ENCODE measurements at places on chromosomes 7 and 10.

GRCh38 chr10:88705958-88706357, at the start of gene LIPK:
TSS of gene LIPK (plus strand) at chr10:88706249. CDS start at chr10:88724544, 18,295 bp downstream.
- no peak for DNase-seq

DNA sequence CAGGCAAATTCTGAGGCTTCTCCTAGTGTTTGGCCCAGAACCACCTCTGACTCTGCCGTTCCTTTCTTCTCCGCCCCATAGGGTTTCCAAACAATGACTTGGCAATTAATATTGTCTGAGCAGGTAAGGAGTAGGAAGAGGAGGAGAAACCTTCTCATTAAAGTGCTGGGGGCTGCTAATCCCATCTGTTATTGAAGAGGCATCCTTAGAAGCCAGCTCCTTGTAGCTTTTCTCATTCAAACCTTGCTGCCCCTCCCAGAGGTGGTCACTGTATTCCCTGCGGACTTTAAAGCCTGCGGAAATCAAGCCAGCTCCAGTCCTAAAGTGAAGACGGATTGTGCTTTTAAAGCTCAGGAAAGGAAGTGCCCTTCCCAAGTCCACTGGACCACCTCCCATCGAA, 1.4 kb upstream of the NKX1-2 start:
- DNase-seq, result no peak

GRCh38 chr7:19351341-19352304, 206.4 kb upstream of the FERD3L start:
- DNase-seq, result no peak

DNA sequence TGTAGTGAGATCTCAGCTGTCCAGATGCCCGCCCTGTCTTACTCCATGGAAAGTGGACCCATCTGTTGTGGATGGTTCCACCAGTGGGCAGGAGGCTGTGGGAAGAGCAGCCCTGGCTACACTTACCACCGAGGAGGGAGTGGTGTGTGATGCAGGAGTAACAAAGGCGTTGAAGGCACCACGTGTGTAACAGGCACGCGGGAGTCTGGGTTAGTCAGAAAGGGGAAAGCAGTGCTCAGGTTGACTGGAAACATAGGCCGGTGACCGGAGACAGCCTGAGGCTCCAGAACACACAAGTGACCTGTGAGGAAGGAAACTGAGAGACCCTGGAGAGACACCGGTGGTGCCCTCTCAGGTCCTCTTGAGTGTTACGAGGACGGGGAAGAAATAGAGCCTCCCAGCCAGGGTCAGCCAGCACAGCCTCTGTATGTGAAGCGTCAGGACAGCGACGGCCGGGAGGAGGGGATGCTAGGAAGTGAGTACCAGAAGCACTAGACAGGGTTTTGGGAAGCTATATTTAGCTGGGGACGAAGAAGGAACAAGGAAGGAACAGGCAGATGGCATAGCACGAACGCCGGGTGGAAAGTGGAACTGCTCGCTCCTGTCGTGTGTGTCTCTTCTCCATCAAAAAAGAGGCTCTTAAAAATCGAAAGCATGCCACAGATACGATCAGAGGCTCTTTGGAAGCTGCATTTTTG, 51.7 kb downstream of the DAGLB start:
- DNase-seq, result no peak

DNA sequence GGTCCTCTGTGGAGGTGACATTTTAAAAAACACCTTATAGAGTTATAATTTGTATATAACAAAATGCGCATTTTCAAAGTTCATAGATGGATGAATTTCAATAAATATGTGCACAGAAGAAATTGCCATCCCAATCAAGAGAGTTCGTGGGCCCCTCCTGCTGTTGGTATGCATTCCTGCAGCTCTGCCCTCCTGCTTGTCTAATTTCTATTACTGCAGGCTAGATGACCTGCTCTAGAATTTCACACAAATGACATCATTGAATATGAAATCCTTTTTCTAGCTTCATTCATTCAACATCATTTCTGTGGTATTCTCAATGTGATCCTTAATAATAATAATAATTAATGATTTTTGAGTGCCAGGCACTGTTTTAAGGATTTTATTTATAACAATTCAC, 348.2 kb downstream of the SDK1 start:
- no peak for DNase-seq

DNA sequence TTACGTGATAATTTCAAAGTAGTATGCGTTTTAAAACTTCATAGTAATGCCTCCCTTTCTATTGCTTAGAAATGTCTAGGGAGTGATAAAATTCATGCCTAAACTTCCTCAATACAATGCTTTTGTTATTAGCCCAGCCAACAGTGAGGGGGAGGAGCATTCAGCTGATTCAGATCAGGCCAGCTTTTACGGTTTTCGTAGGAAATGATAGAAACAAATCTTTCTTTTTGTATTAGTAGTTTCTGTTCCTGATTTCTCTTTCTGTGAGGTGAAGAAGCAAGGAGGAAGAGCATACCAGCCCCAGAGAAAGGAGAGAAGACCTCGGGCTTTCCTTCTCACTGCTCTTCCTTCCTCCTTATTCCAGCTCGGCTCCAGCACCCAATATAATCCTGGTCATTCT, 35.2 kb upstream of the ITPRID1 start:
- DNase-seq, result no peak

GRCh38 chr10:101131962-101132635, 999 bp downstream of the TLX1 start:
- DNase-seq, result no peak

GRCh38 chr7:137992550-137993394, 9.1 kb downstream of the CREB3L2 start:
- no peak for DNase-seq

GRCh38 chr10:72816565-72816964, 77.0 kb upstream of the OIT3 start:
- no peak for DNase-seq

DNA sequence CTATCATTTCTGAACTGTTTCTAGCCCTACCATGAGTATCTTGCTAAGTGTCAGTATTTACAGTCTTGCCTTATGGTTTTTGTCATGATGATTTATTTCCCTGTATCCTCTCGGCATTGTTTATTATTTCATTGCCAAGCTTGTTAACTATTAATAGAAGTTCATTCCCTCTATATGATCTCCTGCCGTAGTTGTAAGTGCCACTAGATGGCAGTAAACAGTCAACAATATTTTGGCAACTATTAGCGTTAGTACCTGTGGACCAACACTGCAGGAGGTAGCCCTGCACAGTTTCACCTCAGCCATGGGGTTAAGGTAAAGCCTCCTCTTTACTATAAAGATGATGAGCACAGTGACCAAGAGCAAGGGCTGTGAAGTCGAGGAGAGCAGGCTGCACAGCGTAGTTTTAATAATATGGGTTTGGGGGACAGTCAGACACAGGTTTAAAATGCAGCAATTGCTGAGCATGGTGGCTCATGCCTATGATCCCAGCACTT, 26.1 kb upstream of the CCNJ start:
- peak; percentile 59 for DNase-seq

GRCh38 chr7:88041583-88041982, 107.5 kb downstream of the ADAM22 start:
- no peak for DNase-seq

GRCh38 chr10:114698271-114699061, 40.4 kb upstream of the ABLIM1 start:
- no peak for DNase-seq

- DNase-seq, result peak; percentile 46
Observed at GRCh38 chr10:127882801-127883459, 9.8 kb downstream of the CLRN3 start.

DNA sequence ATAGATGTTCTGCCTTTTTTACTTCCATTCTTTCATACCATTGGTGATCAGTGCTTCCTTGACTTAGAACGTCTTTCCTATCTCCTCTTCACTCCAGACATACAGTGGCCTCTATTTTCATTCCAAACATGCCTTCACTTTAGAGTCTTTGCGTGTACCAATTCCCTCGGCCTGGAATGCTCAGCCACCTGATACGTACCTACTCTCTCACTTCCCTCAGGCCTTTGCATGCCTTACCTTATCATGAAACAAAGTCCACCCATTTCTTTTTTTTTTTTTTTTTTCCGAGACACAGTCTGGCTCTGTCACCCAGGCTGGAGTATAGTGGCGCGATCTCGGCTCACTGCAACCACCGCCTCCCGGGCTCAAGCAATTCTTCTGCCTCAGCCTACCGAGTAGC, 2.2 kb upstream of the CCNJ start:
- no peak for DNase-seq

DNA sequence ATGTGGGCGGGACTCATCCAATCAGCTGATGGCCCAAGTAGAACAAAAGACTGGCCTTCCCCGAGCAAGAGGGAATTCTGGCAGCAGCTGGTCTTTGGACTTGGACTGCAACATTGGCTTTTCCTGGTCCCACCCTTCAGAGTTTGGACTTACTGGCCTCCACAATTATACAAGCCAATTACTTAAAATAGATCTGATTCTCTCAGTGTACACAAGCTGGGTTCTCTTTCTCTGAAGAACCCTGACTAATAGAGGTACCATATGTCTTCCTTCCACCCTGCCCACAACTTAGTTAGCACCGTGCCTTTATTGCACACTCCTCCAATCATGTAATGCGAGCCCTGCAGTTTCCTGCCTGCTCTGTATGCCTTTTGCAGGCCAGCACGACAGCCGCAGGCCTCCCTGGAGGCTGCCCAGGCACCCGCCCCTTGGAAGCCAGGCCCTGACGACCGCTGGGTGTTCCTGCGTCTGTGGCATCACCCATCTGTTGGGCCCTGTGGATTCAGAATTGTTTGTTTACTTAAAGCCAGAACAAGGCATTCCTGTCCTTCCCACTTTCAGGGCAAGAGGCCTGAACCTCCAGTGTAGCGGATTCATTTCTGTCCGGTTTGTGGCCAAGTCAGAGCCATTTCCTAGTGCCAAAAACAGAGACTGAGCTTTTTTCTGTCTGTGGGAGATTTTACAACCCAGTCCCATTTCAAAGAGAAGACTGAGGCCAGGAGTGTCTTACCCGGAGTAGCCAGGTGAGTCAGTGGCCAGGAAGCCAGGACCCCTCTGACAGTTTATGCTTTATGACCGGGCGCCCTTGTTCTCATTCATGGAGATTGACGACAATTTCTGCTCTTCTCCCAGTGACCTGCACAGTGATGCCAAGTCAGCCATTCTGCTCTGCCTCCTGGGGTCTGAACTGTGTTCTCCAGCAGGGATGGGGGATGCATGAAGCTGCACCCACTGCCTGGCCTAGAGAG, 968 bp upstream of the INMT start:
- DNase-seq, result no peak

DNA sequence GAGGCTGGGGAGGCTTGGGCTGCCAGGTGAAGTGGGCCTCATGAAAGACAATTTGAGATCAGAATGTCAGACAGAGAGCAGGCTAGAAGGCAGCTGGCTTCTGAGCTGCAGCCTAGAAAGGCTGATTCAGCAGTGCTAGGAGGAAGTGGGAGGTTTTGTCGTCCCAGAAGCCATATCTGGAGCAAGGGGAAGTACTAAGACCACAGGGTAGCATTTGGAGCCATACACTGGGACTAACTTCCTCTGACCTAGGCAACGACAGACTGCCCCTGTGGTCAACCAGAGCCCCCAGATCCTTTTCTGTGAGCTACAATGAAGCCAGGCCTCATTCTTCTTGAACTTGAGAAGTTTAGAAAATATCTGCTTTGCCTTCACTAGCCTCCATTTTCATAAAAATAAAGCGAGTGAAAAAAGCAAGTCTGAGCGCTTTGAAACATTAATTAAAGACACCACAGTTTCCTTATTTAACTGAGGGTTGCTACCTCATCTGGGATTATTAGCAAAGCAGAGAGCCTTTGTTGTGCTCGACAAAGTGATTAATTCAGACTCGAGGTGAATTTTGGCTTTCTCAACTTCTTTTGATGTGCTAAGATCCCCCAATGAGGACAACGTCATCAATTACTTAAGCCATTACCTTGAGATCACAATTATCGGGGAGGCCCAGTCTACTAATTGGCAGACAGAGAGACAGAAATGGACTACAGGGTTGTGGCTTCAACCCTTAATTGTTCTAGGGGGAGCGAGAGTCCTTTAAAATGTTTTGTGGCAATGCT, 26.6 kb downstream of the TBXAS1 start:
- DNase-seq, result no peak

DNA sequence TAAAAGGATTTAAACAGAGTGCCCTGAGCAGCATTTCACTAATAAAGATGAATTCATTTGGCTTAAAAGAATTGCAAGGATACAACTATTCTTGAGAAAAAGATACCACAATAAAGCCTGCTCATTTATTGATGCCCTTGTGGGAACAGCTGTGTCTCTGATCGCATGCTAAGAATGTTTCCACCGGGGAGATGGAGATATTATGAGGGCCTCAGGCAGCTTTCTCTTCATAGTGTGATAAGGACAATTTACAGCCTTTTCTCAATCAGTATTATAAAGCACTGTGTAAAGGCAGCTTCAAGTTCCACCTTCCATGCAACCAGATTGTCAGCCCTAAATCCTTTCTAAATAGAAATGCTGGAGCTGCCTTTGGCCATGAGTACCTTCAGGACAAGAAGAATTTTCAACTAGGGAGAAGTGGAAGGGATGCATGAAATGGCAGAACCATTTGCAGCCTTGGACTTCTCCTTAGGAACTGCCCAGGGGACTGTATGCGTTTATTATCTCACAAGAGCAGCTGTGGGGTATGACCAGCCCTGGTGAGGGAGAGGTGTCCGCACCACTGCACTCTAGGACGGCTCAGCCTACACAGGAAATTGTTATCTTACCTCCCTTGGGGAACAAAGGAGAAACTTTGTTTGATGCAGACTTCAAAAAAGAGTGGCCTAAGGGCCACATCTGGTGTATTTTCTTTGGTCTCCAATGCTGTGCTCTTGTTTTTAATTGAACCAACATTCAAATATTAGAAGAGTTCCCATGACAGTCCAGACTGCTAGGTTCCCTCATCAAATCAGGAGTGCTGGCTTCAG, 116.9 kb upstream of the PCGF5 start:
- no peak for DNase-seq

DNA sequence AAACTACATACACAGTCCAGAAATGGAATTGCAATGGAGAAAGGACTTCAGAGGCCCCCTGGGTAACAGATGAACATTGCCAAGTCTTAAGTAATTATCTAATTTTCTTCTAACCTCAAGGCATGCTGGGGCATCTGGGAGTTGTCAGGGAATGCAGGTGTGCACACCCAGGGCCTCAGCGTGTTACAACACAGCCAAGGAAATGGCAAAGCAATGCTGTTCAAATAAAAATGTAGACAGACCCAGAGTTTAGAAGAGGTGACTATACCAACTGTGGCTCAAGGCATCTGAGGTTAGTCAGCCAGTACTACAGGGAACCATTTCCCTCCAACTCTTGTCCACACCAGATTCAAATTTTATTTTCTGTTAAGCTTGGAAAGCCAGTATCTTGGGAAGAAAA, 73.6 kb downstream of the CCDC3 start:
- no peak for DNase-seq

DNA sequence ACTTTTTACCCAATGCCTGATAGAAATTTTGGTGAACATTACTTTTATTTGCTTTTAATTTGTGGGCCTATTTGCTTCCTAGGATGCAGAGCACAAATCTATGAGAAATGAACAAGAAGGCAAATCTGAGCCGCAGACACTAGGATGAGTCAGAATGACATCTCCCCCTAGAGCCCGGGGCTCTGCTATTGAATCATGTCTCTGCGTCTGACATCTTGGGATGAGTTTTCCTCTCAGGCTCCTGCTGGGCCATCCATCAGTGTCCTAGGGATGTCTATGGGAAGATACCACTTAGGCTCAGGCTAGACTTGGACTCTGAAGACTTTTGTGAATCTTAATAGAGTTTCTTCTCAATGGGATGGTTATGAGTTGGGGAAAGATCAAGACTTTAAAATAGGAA, 157.3 kb upstream of the MTPN start:
- DNase-seq, result no peak

- peak; percentile 82 for DNase-seq
Observed at GRCh38 chr7:143284591-143285469, at the start of gene TMEM139. TSS of gene TMEM139 (plus strand) at chr7:143284958. CDS start at chr7:143285958, 1,000 bp downstream.
